ENCODE measurements at places on chromosomes 7 and 10.

- DNase-seq = no peak
Observed at GRCh38 chr7:8284606-8285005, 22.6 kb upstream of the ICA1 start.

GRCh38 chr7:50264908-50265307 is 39.6 kb upstream of the IKZF1 start:
- no peak for DNase-seq

- DNase-seq = no peak
Observed at GRCh38 chr7:40324914-40325313, 190.1 kb downstream of the SUGCT start.

DNA sequence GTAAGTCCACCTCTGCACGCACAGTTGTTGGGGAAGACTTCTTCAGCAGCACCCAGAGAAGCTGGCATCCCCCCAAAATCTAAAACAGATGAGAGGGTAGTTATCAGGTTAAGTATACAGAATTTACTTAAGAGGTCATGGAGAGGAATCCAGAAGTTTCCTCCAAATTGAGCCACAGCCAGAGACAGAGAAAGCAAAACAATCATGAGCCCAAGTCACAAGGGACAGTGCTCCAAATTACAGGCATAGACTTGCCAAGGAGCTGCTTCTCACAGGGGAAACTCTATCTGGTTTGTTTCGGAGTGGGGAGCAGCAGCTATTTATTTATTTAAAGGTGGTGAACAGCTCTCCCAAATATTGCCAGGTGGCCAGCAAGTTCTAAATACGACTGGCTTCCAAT is 308.4 kb downstream of the SKIDA1 start:
- no peak for DNase-seq

GRCh38 chr10:100019787-100020141 is 10.0 kb upstream of the DNMBP start:
- no peak for DNase-seq

DNA sequence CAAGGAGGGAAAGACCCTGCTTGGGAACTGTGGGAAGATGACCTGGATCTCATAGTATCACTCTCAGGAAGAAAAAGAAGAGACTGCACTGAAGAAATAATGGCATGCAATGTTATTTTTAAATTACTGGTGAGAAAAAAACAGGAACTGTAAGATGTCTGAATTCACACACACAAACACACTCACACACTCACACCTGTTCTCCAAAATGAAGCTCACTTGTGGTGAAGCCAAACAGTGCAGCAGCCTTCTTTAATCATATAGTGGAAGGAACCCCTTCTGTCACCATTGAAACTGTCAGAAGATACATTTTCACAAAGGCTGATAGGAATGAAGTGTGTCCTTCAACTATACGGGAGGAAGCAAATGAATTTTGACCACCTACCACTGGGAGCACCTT is 156.5 kb upstream of the GHITM start:
- DNase-seq = no peak

DNA sequence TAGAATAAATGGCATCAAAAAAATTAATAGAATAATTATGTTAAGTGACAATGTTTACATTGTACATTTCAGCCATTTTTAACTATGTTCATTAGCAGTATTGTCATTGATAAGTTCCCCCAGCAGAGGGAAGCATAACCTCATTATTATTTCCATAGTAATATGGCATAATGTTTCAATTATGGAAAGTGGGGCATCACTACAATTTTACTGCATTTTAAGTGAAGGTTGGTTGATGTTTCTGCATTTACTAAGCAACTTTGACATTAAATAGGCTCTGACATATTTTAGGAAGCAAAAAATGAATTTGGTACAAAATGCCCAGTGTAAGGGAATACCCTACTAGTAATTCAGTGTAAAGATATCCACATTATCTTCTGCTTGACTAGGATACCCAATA is 218.3 kb downstream of the SEMA3A start:
- DNase-seq = no peak

GRCh38 chr7:6675807-6676405 is 30.8 kb downstream of the ZNF12 start:
- no peak for DNase-seq

DNA sequence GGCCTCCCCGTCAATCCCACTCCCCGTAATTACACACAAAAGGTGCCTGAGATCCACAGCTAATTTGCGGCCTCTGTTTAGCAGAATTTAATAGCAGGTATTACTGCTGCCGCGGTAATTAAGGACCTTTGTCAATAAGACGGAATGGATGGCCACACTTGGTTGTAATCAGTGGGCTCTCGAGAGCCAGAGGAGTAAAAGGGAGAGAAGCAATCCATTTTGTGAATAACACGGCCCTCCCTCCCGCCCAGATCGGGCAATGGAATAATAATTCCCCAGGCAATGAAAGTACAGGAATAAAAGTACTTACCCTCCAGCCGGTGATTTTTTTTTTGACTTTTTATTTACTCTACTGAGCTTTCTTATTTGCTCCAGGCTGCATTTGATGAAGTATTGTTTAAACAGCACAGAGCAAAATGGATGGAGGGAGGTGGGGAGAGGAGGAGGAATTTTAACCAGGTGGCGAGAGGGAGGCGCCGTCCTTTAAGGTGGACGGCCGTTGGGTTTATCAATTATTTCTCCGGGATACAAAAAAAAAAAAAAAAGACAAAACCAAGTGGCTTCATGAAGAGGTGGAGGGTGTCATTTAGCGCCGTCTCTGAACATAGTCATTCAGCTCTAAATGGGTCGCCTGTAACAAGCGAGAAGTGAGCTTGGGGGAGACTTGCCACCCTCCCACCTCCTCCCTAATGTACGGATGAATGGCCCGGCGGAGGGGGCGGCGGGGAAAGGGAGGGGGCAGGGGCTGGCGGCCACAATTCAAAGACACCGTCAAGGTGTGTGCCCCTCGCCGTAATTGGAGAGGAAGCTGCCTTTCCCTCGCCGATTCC is 120.3 kb downstream of the BUB3 start:
- DNase-seq = no peak

GRCh38 chr7:47833211-47833610 is 115.1 kb downstream of the PKD1L1 start:
- DNase-seq = no peak

DNA sequence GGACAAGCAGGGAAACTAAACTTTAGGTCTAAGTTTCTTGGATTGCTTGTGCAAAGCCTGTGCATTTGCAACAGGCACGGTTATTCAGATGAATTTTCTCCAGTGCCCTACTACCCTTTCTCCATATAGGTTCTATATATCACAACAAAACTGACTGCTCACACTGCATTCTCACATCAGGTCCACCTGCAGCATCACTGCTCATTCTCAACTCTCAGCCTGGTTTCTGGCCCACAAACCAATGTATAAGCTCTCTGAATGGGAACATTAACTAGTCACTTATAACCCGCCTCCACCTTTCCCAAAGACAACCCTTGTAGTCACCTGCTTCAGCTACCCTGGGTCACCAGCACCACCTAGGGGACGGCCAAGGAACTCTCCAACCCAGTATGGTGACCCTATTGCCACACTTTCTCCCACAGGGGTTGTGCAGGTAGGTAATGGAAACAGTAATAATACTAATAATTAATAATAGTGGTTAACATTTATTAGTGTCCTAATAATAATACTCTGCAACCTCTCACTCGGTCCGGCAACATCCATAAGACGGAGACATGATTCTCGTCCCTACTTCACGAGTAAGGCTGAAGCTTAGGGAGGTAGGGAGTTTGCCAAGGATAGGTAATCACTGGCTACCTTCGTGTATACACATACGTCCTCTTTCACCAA is 97.3 kb downstream of the CLEC2L start:
- DNase-seq = no peak

GRCh38 chr7:2237109-2237602 is 4.4 kb upstream of the MAD1L1 start:
- peak; percentile 88 for DNase-seq

GRCh38 chr10:110762849-110763211 is 108.9 kb upstream of the PDCD4 start:
- DNase-seq = no peak

DNA sequence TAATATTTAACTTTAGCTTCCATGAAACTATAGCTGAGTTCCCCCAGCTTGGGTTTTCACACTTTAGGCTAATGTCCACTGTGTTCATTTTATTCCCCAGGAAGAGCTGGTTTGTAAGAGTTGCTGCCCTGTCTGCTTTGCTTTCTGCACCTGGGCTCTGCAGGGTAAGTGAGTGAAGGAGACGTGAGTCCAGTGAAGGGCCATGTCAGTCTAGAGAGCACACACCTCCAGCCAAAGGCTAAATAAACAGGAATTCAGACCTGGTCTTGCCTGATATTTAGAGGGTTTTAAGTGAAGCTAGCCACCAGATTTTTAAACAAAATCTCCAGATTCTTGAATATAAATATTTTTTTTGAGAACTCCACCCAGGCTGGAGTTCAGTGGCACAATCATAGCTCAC is 24.5 kb upstream of the FZD1 start:
- DNase-seq = no peak

DNA sequence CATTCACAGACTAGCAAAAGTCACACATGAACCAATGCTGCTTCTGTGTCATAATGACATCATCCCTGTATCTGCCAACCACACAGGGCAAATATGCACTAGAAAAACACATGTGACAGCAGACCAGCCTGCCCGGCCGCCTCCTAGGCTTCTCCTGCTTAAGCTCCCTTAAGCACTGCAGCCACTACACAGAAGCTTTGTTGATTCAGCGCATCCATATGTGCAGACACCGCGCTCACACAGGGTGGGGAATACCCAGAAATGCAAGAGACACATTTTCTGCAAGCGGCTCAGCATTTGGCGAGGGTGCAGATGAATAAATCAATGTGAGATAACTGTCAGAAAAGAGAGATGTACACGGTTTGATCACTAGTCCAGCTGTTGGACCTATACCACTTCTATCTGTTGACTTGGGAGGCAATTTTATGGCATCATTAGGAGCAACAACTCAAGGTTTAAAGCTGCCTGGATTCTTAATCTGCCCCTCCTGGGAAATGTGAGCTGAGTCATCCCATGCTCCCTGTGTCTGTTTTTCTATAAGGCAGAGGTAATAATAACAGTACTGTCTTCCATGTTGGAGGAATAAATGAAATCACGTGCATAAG is 33.4 kb downstream of the CPXM2 start:
- DNase-seq = no peak

GRCh38 chr10:89158446-89158845 is 48.7 kb downstream of the CH25H start:
- DNase-seq = no peak

GRCh38 chr10:93703066-93703465 is 674 bp upstream of the FRA10AC1 start:
- DNase-seq = no peak
